ENCODE measurements at places on chromosomes 6 and 20.

GRCh38 chr6:37943436-37944058, 124.0 kb downstream of the ZFAND3 start:
- DNase-seq = no peak

DNA sequence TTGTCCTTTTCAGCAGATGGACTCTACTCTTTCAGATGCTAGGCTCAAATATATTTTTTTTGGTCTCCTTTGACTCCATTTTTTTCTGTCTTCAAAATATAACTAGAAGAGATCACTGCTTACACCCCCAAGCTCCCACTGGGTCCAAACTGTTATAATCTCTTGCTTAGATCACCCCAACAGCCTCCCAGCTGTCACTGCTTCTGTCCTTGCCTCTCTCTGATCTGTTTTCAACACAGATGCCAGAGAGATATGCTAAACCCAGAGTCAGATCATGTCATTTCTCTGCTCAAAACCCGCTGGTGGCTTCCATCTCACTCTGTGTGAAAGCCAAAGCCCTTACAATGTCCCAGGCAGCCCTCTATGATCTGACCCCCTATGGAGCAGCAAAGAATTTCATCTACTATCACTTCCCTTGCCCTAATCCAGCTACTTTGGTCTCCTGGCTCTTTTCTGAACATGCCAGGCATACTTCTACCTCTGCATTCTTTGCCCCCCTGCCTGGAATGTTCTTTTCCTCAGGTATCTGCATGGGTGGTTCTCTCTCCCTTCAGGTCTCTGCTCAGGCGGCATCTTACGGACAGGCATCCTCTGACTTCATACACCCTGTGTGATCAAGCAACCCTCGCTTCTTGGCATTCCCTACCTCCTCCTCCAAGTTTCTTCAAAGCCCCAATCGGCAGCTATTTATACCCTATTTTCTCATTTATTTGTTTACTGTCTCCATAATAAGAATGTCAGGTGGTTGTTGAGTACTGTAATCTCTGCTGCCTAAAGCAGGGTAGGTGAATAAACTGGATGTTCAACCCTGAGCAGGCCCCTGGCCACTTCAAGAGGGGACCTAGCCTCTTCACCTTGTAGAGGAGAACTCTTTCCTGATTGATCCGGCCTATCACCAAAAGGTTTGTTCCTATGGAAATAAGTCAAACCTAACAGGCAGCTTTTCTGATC, 43.6 kb upstream of the SLC4A11 start:
- DNase-seq = no peak

DNA sequence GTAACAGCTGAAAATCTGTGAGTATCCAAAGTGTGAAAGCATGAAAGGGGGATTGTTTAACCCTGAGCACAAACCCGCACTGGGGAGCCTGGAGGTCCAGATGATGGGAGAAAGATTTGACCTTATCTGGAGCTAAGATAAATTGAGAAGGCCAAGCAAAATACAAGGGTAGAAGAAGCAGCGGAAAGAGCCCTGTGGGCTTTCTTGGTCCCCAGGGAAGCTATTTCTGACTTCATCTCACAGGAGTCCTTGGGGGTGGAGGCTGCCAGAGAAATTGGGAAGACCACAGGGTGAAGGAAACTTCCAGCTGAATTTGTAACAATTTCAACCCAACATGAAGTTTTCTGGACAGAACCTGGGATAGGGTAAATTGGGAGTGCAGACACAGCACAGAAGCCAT, 476.9 kb downstream of the MMUT start:
- DNase-seq = no peak

DNA sequence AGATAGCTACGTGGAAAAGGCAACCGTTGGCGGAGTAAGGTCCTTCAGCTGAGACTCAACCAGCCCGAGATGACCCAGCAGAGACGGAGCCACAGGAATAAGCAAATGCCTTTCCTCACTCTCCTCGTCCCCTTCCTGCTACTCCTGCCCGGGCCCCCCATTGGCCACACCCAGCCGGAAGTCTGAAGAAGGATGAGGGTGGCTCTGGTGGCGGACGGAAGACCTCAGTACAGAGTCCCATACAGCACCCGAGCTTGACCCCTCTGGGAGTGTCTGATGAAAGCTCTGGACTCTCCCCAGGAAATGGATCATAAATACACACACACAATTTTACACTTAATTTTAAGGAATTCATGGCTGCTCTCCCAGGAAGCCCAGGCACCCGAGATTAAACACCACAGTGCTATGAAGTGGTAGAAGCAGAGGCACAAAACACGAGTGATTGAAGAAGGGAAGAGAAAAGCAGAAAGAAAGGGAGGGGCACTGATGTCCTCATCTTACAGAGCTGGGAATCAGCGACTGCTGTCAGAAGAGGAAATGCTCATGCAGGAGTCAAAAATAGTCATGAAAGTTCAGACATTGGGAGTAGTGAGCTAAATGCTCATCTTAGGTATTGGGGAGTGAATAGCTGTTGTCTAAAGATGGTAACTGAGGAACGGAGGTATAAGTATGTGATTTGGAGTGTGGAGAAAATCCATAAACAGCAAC, 125.6 kb downstream of the BANF2 start:
- no peak for DNase-seq

DNA sequence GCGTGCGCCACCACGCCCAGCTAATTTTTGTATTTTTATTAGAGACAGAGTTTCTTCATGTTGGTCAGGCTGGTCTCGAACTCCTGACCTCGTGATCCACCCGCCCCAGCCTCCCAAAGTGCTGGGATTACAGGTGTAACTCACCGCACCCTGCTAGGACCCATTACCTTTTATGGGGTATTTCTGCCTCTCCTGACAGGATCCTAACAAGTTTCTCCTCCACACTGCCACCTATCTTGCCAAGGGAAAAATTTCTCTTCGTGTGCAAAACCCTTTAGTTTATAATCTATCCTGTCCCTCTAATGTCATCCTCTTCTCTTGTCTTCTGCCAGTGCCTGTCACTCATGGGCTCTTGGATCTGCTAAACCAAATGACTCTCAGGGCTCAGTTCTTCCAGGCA, 1.9 kb downstream of the STMND1 start:
- no peak for DNase-seq

DNA sequence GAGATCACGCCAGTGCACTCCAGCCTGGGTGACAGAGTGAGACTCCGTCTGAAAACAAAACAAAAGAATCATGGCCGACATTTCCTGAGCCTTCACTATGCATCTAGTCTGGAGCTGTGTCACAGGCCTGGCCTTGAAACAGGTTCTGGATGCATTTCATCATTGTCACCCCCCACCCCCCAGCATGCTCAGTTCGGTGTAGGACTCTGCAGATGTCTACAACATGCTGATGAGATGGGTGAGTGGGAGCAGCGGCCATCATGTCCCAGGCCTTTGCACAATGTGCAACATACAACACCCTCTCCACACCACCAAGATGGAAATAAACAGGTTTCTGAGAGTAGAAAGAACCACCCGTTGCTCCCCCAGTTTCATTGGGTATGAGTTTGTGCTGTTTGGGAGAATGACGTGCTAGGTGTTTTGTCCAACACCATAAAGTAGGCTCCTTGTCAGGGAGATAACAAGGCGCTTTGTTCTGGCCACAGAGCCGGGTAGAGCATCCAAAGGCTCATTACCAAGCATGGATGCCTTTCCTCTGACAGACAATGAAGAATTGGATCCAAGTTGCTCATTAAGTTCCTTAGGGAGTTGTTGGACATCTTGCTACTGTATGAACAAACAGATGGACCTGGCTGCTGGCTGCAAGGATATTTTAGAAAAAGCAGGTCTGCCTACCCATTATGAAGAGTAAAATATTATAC, 22.1 kb downstream of the SNHG17 start:
- no peak for DNase-seq

GRCh38 chr6:75993236-75994162, 79.0 kb downstream of the IMPG1 start:
- no peak for DNase-seq
